HCT116 (cell line): ENCODE measurements at places on chromosomes 2 and 18. TPM values are rescaled to one million over a fixed set of nuclear protein-coding genes. Genes with fewer than 3 reads are reported as not detected.

IWS1 gene
- total RNA-seq = 46.6 TPM

RNU2-63P gene
- 7.4 TPM for total RNA-seq

LIMS4 gene
- total RNA-seq = 1.1 TPM

VWC2L gene
- not detected for total RNA-seq

RAB6C gene
- total RNA-seq = not detected

MARCO gene
- 0.54 TPM for total RNA-seq

GCC2 gene
- total RNA-seq = 28.2 TPM

KLHL29 gene
- total RNA-seq = 16.7 TPM

WDR7 gene
- total RNA-seq = 11.5 TPM

- DNase-seq = no peak
These were observed 37.0 kb upstream of the PKDCC start for GRCh38 chr2:42010743-42011298.

- no peak for DNase-seq
These were observed 463.4 kb downstream of the EIPR1 start for GRCh38 chr2:2914252-2914651.

DNA sequence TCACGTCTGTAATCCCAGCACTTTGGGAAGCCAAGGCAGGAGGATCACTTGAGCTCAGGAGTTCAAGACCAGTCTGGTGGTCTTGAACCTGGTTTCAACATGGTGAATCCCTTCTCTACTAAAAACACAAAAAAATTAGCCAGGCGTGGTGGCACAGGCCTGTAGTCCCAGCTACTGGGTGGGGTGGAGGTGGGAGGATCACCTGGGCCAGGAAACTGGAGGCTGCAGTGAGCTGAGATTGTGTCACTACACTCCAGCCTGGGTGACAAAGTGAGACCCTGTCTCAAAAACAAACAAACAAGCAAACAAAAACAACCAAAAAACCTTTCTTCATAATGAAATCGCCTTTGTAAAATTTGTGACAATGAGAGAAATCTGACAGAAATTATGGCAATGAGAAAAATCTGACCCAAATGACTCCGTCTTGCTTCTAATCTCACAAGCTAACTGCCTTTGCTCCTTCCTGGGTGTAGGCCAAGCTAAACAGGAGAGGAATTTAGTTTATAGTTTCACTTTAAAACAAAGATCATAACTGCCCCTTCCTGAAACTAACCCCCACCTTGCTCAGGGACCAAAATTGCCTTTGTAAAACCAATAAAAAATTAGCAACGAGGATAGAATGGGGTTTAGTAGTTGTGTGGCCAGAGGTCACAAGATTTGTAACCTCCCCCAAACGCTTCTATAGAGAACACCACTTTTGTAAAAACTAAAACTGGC is 60.7 kb upstream of the KIF5C start:
- no peak for DNase-seq

DNA sequence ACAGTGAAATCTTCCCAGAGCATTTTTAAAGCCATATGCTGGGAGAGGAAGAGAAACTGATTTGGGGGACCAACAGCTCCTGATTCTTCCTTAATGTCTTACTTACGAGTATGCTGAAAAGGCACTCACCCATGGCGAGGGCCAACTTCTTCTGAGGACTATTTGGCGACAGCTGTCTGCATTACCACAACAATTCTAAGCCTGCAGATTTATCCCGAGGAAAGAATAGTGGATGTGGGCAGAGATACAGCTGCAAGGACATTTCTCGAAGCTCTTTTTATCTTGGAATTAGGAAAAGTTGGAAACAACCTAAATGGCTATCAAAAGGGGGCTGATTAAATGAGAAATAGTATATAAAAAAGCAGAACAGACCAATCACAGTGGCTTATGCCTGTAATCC is 40.3 kb upstream of the FHL2 start:
- no peak for DNase-seq

DNA sequence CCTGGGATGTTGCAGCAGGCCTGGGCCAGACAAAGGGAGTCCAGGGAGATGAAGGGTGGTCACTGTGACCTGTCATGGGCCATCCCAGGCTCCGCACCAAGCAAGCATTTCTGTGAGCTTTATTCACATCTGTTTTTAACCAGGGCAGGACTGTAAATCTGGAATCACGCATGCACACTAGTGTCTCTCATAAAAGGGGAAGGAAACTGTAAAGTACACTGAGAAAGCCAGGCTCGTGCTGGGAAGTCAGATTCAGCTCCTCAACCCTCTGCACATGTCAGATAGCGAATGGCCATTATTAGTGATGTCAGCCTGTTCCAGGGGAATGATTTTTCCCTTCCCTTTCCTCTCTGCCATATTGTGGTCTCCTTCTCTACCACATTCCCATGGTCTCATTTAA is 818.6 kb upstream of the RAB6C start:
- DNase-seq = no peak

- DNase-seq = no peak
These were observed 77.6 kb downstream of the SMIM21 start for GRCh38 chr18:75349668-75350511.

DNA sequence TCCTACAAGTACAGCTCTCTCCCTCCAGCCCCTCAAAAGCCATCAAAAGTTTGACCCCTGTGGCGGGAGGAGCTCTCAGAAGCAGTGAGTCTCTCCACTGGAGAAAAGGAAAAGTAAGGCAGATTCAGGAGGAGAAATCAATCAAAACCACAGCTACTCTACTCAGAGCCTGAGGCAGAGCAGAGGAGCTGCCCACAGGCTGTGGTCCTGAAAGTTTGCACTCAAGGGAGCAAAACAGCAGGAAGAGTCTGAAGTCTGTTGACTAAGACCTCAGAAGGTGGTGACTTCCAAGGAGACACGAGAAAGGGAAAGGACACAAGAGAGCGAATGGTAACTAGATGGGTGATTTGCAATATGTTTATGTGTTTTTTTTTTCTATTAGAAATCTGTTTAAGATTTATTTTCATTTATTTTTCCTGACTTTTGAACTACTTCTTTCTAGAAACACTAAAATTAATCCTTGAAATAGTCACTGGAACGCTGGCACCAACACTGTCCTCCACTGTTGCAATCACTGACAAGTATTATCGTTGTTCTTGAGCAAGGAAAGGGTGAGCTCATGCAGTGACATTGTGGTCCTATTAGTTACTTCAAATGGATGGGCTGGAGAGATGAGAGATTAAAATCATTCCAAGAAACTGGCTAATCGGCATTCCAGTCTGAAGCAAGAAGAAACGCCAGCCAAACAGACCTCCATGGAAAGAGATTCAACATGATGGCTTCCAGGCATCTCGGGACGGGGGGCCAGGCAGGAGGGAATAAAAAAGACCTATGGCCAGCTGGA is 35.8 kb downstream of the PID1 start:
- DNase-seq = no peak

DNA sequence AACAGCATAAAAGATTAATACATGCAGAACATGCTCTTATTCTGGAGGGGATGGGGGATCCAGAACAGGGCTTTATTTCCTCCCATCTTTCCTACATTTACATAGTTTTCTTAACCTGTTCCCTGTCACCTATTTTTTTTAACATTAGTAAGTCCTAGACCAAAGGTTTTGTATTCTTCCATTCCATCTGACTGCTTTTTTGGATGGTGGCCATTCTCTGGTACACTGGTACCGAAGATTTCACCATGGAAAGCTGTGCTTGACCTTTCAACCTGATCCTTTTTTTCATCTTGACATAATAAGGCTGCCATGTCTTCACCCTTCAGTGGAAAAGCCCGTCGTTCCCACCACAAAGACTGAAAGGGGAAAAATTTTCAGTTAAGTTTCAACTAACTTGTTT is 20.4 kb downstream of the RPE start:
- DNase-seq = no peak

GRCh38 chr2:70795164-70795995 is 4.9 kb upstream of the FIGLA start:
- DNase-seq = no peak

DNA sequence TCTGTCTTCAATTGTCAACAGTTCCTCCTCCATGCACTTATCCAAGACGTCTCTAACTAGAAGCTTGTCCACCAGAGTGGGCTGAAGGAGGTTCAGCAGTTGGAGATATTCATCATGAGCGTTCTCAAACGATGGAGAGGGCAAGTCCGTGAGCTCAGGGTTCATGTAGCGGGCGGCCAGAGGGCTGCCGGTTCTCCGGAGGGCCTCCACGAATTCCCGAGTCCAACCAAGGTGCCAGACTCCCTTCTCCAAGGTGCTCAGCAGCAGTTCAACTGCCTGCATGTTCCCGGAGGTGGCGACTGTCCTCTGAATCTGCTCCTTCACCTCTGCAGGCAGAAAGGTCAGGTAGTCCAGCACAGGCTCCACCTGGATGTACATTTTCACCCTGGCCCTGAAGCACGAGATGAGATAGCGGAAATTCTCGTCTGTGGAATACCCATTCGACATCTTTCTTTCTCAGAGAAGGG is 590 bp downstream of the IFIH1 start:
- no peak for DNase-seq

DNA sequence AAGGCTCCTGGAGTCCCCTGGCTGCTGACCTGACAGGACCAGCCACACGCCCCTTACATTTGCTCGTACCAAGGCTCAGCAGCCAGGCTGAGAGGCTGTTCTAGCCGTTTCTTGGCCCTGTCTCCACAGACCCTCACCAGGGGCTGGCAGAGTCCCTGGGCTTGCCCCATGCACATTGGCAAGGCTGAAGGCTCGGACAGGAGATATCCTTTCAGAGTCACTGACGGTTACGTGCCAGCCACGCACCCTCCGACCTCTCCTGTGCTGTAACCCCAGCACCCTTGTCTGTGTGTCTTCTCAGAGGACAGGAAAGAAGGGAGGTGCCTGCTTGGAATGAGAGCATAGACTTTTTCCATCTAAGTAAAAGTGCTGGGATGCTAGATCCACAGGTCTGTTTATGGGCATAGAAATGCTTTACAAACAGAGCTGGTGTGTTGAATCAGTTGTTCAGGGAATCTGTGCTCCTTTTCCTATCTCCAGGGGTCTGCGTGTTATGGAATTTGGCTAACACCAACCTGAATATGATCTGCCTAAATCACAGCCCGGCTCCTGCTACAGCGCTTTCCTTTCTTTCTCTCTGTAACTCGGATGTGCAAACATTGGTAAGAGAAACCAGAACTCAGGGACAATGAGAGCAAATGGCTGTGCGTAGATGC is 41.0 kb downstream of the COPS8 start:
- DNase-seq = no peak

DNA sequence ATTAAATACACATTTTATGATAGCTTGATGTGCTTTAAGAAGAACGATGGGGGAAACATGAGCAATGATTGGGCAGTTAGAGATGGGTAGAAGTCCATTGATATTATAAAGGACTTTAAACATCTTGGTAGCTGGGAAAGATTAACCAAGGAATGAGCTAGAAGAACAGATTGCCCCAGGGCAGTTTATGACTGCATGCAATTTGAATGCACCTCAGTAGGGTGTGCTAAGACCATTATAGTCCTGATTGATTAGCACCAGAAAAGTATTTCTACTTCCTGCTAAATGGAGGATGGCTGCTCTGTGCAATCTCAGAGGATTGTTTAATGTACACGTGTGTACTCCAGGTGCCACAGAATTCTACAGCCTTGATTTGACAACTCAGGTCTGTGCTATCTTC is 641.9 kb downstream of the CNTNAP5 start:
- DNase-seq = no peak

- no peak for DNase-seq
These were observed 4.6 kb downstream of the HJURP start for GRCh38 chr2:233849607-233850271.

DNA sequence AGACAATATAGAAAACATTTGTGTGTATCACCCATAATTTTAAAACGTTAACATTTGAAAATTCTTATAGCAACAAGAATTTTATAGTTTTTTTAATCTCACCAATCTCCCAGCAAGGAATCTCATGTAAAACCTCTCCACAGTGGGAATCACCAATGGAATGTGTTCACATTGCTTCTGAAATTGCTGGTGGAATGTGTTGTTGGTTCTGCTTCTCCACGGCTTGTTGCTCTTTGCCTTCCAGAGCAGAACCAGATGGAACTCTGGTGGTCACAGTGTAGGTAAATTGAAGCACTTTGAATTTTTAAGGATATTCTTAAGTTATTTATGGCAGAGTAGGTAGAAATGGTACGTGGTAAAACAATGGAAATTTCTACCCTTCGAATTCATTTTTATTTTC is 35.1 kb downstream of the DCAF17 start:
- DNase-seq = no peak

- DNase-seq = no peak
These were observed 151.7 kb upstream of the SP5 start for GRCh38 chr2:170563401-170563800.

GRCh38 chr2:31012406-31012805 is 125.8 kb downstream of the GALNT14 start:
- no peak for DNase-seq

DNA sequence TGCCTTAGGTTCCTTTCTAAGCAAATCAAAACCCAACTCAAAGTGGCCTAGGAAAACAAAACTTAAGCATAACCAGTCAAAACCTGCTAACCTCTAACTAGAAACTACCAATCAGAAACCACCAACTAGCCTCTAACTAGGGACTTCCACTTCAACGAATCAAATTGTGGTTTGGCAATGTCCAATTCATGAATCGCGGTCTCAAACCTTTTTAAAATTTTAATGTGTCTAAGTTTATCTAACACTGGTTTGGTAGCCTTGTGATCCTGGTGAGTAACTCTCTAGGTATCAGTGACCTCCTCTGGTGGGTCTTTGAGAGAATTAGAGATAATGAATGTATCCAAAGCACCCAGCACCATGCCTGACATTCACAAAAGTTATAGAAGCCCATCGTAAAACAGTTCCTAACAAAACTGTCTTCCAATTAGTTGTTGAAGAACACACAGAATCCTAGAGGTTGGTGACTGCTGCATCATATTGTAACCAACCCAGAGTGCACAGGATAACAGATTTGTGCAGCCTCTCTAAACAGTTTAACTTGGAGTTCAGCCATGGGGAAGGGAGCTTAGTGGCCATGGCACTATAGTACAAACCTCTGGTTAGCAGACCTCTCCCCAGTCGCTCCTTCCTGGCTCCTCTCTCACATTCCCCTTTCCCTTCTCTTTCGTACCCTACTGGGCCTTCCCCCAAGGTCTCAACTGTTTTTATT is 45.2 kb upstream of the B3GNT2 start:
- no peak for DNase-seq
